ENCODE measurements at places on chromosomes 11 and 22.

- H3K27ac ChIP-seq: no peak within 1 kb of the TSS
- peaks cover 3% of the 10 kb centered on the region for H3K36me3 ChIP-seq
- H3K4me1 ChIP-seq: peaks cover 5% of the 10 kb centered on the region
- no peak for DNase-seq
Measured at GRCh38 chr11:92224407-92225124, at the start of gene FAT3. Gene FAT3 (plus strand): TSS chr11:92224818. CDS start chr11:92352113, 127,295 bp downstream.

DNA sequence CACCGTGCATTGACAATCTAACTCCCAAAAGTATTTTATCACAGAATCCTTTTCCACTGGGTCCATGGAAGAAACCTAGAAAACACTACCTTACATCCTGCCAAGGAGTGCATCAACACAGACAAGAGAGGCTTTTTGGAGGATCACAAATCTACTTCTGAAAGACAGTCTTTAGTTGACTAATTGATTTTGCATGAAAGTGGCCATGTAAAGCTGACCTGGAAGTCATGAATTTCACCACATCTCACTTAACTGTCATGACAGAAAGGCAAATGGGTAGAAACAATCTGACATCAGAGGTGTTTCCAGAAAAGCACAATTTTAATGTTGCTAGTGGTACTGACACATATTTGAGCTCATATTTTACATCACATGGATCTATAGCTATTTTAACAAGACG is 101.6 kb downstream of the FAM76B start:
- H3K36me3 ChIP-seq: no peaks in the 10 kb centered on the region
- H3K4me1 ChIP-seq: peaks cover 4% of the 10 kb centered on the region
- H3K27ac ChIP-seq: no peak overlapping the region

GRCh38 chr11:103488031-103488461 is 378.8 kb downstream of the DYNC2H1 start:
- no peak for DNase-seq
- no peaks in the 10 kb centered on the region for H3K4me1 ChIP-seq
- H3K4me3 ChIP-seq: no peak overlapping the region
- H3K36me3 ChIP-seq: no peaks in the 10 kb centered on the region
- no peak overlapping the region for H3K27ac ChIP-seq
- no peaks in the 10 kb centered on the region for H3K27me3 ChIP-seq

DNA sequence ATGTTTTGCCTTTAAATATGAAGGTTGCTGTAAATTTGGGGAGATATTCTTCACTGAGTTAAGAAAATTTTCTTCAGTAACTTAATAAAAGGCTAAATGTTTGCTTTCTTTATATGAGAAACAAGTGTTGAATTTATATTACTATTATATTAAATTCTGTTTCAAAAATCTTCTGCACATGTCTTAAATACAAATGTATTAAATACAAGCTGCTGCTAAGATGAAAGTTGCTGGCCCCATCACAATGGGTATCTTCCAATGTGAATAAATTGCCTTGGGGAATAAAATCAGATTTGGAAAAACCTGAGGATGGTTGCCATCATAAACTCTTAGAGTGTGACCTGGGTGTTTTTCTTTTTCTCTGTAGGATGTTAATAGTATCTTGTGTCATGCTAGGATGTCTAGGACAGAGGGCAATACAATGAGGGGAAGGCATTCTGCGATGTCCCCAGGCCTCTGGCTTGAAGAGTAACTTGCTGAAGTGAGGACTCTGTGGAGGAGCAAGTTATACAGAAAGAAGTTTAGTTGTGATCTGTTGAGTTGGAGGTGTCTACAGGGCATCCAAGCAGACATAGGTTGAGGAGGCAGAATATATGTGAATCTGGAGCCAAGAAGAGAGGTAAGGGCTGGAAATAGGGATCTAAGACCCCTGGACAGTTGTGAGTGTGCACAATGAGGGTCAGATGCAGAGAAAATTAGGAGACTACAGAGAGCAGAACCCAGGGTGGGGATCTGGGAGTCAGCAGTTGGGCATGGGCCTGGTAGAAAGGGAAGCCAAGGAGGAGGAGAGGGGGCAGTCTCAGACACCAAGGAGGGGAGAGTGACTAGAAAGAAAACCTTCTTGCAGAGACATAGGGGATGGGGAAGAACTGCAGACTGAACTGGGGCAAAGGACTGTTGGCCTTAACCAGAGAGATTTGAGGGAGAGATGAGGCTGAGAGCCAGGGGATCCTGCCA is 4.8 kb downstream of the IGLL5 start:
- DNase-seq: no peak
- H3K4me3 ChIP-seq: no peak overlapping the region
- H3K27me3 ChIP-seq: peaks cover 62% of the 10 kb centered on the region

DNA sequence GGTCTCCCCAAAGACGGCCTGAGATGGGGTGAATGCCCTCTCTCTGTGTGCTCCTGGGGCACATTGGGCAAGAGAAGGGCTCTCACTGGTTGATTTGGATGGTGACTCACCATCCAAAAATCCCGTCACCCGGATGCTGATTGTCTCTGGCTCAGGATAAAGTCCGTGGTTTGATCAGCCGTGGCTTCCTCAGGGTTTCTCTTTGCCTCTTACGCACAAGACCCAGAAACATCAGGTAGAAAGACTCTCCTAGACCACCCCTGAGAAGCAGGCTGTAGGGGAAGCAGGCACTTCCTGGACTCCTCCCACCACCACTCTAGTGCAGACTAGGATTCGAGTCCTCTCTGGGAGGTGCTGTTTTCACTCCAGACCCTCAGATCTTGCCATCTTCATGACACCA is 176.1 kb upstream of the NCAM1 start:
- peaks cover 35% of the 10 kb centered on the region for H3K27me3 ChIP-seq
- H3K36me3 ChIP-seq: peaks cover 2% of the 10 kb centered on the region
- DNase-seq: no peak
- no peaks in the 10 kb centered on the region for H3K4me1 ChIP-seq

- no peaks in the 10 kb centered on the region for H3K27me3 ChIP-seq
- H3K36me3 ChIP-seq: no peaks in the 10 kb centered on the region
- H3K4me1 ChIP-seq: no peaks in the 10 kb centered on the region
- H3K4me3 ChIP-seq: no peak overlapping the region
- no peak overlapping the region for H3K27ac ChIP-seq
- no peak for DNase-seq
Measured at GRCh38 chr11:29005401-29005980, 897.3 kb downstream of the METTL15 start.

- H3K36me3 ChIP-seq: no peaks in the 10 kb centered on the region
- H3K4me1 ChIP-seq: peaks cover 10% of the 10 kb centered on the region
- DNase-seq: no peak
- H3K27ac ChIP-seq: no peak overlapping the region
- H3K4me3 ChIP-seq: no peak overlapping the region
- no peaks in the 10 kb centered on the region for H3K27me3 ChIP-seq
Measured at GRCh38 chr11:122707901-122708300, 52.4 kb downstream of the UBASH3B start.

- peaks cover 10% of the 10 kb centered on the region for H3K27me3 ChIP-seq
- peaks cover 11% of the 10 kb centered on the region for H3K4me1 ChIP-seq
- H3K36me3 ChIP-seq: no peaks in the 10 kb centered on the region
Measured at GRCh38 chr11:73176145-73176873, 34.2 kb upstream of the FCHSD2 start.

- DNase-seq: no peak
- H3K36me3 ChIP-seq: no peaks in the 10 kb centered on the region
- no peak within 1 kb of the TSS for H3K27ac ChIP-seq
- peaks cover 74% of the 10 kb centered on the region for H3K27me3 ChIP-seq
- H3K4me3 ChIP-seq: no peak within 1 kb of the TSS
Measured at GRCh38 chr11:57597461-57597915, at the start of gene SERPING1. Gene SERPING1 (plus strand): TSS chr11:57597685. CDS start chr11:57598271, 586 bp downstream.

- H3K4me3 ChIP-seq: peak overlapping the region; percentile 15
- H3K27me3 ChIP-seq: no peaks in the 10 kb centered on the region
- H3K27ac ChIP-seq: peak overlapping the region; percentile 2
- DNase-seq: no peak
- H3K36me3 ChIP-seq: no peaks in the 10 kb centered on the region
Measured at GRCh38 chr11:121636081-121636799, 183.5 kb upstream of the SORL1-AS1 start.

DNA sequence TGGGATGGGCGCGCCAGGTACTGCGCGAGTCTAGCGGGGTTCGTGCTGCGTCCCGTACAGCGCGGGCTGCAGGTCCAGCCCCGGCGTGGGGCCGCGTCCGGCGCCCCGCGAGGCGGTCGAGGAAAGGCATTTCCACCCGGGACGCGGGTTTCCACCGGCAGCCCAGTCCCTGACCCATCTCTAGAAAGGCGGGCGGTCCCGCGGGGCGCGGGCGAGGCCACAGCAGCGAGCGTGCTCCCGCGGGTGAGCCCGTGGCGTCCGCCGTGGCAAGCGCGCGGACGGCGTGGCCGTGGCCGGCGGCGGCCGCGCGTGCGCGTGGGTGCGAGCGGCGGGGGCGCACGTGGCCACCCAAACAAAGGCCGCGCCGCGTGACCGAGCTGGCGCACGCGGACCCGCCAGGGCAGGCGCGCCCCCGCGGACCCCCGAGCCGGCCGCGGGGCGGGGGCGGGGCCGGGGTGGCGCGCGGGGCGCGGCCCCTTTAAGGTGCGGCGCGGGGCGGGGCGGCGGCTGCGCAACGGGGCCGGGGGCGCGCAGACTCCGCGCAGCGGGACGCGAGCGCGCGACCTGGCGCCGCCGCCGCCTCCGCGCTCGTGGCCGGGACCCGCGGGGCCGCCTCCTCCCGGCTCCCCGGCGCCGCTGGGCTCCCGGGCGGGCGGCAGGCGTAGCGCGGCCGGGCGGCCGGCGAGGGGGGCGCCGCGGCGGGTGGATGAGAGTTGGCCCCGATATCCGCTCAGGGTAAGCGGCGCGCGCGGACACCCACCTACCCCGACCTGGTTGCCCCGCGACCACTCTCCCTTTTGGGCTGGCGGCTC is 39.3 kb upstream of the CELSR1 start:
- peaks cover 2% of the 10 kb centered on the region for H3K36me3 ChIP-seq
- peaks cover 21% of the 10 kb centered on the region for H3K4me1 ChIP-seq
- peak; percentile 60 for DNase-seq
- peak overlapping the region; percentile 86 for H3K4me3 ChIP-seq
- H3K27ac ChIP-seq: no peak overlapping the region
- no peaks in the 10 kb centered on the region for H3K27me3 ChIP-seq

- no peaks in the 10 kb centered on the region for H3K36me3 ChIP-seq
- H3K27ac ChIP-seq: peak overlapping the region; percentile 91
- peaks cover 41% of the 10 kb centered on the region for H3K4me1 ChIP-seq
- H3K4me3 ChIP-seq: no peak overlapping the region
- H3K27me3 ChIP-seq: no peaks in the 10 kb centered on the region
Measured at GRCh38 chr11:62712276-62712812, 4.9 kb downstream of the GNG3 start.

- H3K27me3 ChIP-seq: no peaks in the 10 kb centered on the region
- H3K4me1 ChIP-seq: peaks cover 20% of the 10 kb centered on the region
- peak; percentile 59 for DNase-seq
- H3K27ac ChIP-seq: peak overlapping the region; percentile 95
Measured at GRCh38 chr11:11157185-11157584, 195.9 kb downstream of the CSNK2A3 start.

DNA sequence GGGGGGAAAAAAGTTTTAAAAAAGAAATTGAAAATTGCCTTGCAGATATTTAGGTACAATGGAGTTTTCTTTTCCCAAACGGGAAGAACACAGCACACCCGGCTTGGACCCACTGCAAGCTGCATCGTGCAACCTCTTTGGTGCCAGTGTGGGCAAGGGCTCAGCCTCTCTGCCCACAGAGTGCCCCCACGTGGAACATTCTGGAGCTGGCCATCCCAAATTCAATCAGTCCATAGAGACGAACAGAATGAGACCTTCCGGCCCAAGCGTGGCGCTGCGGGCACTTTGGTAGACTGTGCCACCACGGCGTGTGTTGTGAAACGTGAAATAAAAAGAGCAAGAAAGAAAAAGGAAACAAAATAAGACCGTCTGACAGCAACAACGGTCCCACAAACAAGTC is 964.9 kb downstream of the NTM start:
- H3K36me3 ChIP-seq: no peaks in the 10 kb centered on the region
- no peak overlapping the region for H3K4me3 ChIP-seq
- H3K27me3 ChIP-seq: peaks cover 8% of the 10 kb centered on the region
- no peak for DNase-seq
- no peak overlapping the region for H3K27ac ChIP-seq
- no peaks in the 10 kb centered on the region for H3K4me1 ChIP-seq

DNA sequence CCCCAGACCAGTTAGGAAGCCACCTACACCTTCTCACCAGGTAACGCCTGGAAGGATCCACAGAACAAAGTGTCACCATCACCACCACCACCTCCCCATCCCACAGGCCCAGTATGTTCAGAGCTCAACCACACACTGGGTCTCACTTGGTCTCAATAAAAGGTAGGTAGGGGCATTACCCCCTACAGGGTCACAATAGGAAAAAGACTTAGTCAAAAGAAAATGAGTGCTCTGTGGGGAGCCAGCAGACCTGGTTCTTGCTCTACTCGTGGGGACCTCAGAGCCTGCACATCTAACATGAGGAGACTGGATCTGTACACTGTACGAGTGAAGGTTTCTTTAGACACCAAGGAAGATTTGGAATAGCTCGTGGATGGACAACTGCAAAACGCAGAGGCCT is 49.3 kb downstream of the HIRA start:
- no peak overlapping the region for H3K27ac ChIP-seq
- no peak overlapping the region for H3K4me3 ChIP-seq
- peaks cover 4% of the 10 kb centered on the region for H3K4me1 ChIP-seq
- peaks cover 2% of the 10 kb centered on the region for H3K36me3 ChIP-seq

- H3K36me3 ChIP-seq: peaks cover 2% of the 10 kb centered on the region
- no peaks in the 10 kb centered on the region for H3K27me3 ChIP-seq
- peak overlapping the region; percentile 92 for H3K27ac ChIP-seq
Measured at GRCh38 chr22:40396882-40397281, 26.5 kb downstream of the SGSM3 start.

DNA sequence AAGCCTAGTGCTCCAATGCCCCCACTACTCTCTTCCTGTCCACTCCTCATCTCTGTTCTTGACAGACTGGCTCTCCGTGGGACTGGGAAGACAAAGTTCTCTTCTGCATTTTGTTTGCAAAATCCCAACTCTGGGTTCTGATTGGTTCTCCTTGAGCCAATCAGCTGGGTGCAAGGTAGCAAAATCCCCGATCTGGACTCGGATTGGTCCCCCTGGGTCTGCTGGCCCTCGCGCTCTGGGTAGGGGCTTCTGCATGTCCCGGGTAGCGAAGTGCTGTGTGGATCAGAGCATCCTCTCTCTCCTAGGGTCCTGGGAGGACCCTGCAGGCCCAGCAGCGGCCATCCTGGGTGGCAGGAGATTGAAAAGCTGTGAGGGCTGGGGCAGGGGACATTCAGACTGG is 22.3 kb upstream of the A4GALT start:
- no peaks in the 10 kb centered on the region for H3K36me3 ChIP-seq
- no peak overlapping the region for H3K27ac ChIP-seq
- DNase-seq: no peak
- H3K27me3 ChIP-seq: peaks cover 36% of the 10 kb centered on the region
- H3K4me1 ChIP-seq: peaks cover 3% of the 10 kb centered on the region
- H3K4me3 ChIP-seq: no peak overlapping the region

DNA sequence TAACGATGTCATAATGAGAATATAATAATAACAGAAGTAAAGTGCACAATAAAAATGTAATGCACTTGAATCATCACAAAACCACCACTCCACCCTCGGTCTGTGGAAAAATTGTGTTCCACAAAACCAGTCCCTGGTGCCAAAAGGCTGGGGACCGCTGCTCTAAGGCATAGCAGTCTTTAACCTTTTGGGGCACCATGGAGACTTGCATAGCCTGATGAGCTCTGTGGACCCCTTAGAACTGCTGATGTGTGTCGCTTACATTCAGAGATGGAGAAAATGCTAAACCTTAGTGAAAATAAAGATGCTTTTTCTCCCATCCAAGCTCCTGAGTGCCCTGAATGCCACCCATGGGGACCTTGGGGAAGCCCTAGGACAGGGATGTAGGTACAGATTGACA is 87.6 kb upstream of the SEPTIN5 start:
- DNase-seq: no peak
- peaks cover 8% of the 10 kb centered on the region for H3K4me1 ChIP-seq
- no peak overlapping the region for H3K27ac ChIP-seq

All from T-helper 17 cell (primary cell).